ENCODE measurements at places on chromosomes 11 and 22.
A peak's percentile ranks its signal among the peaks of the same experiment; 100 is the strongest.

- peak; percentile 12 for DNase-seq
Observed at GRCh38 chr22:33328789-33329296, 270.7 kb upstream of the SYN3 start.

GRCh38 chr11:123405123-123405592 lies 24.9 kb upstream of the GRAMD1B start:
- no peak for DNase-seq

DNA sequence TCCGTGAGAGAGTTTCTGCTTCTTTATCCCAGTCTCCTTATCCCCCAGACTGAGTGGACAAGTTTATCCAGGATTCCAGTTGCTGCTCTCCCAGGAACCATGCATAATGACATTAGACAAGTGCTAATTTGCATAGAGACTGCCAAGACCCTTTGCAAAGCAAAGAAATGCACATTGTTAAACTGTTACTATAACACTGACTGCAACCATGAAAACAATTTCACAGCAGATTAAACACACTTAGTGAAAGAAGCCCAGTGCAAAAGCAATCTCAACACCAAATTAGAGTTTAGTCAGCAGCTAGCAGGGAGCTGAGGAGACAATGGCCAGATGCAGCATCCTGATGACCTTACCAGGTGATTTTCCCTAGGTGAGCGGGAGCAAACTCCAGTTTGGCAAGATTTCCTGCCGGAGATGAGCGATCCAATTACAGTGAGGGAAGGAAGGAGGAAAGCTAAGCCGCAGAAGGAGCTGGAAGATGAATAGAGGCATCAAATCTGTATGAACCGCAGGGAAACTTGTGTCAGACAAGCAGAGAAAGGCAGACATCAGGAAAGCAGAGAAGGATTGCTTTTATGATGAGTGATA lies 273.8 kb upstream of the B3GAT1 start:
- DNase-seq, result no peak

DNA sequence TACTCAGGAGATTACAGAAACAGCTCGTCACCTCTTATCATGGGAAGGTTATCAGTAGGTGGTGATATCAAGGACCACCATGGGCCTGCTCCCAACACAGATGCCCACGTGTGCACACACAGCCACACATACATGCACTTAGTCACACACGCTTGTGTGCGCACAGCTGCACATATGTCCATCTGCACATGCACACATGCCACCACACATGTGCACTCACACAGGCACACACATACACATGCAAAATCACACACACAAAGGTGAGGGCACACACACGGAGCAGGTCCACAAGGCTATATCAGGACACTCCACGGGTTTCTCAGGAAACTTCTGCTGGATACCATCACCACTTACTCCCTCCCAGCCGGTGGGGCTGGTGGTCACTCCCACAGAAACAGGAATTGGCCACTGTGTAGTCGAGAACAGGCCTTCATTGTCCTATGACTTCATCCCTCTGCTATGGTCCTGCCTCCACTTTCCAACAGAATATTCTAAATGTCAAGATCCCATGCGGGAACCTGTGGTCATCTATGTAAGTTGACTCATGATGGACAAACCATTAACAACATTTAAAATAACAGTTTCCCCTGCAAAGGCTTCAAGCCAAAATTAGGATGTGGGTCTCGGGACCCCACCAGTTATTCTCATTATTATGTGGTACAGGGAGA lies 2.2 kb downstream of the C11orf24 start:
- peak; percentile 92 for DNase-seq

GRCh38 chr11:109606256-109606655 lies 184.3 kb downstream of the C11orf87 start:
- DNase-seq, result no peak

Measured in EL (cell line).